ENCODE measurements at places on chromosomes 11 and 22.

DNA sequence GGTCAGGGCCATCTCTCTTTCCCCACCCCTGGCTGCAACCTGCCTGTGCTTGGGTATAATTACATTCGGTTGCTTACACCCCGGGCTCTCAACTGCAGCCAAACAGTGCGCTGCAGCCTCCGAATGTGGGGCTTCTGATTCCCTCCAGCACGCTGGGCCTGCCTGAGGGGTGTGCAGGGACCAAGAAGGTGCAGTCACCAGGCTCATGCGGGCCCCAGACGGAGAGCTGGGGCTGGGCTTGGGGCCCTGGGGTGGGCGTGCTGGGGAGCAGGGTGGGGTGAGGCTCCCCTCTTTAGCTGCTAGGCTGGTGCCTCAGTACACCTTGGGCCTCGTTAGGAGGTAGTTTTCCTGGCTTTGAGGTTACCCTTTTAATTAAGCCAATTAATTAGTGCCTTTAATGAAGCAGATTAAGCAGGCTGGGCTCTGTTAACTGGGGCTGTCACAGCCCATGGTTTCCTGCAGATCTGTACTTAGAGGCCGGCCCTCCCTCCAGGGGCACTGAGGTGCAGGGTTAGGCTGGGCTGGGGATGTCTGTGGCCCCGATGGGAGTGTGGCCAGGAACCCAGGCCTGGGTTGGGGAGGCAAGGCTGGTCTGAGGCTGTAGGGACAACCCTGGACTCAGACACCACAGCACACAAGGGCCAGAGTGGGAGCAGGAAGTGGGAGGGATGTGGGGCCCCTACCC lies 17.3 kb downstream of the FLRT1 start:
- DNase-seq = no peak

- DNase-seq = no peak
Measured at GRCh38 chr11:100442017-100442416, 245.1 kb upstream of the ARHGAP42 start.

- DNase-seq = no peak
Measured at GRCh38 chr11:73219396-73220285, 1.6 kb downstream of the P2RY2 start.

DNA sequence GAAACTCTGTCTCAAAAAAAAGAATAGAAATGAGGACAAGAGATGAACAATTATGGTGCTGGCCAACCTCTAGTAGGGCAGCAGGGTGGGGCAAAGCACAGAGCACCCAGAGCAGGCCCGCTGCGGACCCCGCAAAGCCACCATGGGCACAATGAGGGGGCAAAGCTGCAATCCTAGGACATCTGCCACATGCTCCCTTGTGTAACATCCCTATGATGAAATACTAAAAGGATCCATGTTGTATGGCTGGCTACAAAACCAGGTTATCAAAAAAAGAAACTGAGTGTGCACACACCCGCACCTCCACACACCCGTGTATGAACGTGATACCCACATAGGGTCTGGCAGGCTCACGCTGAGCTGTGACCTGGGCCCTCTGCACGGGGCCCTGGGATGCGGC lies 7.4 kb downstream of the ATP5MGL start:
- DNase-seq = no peak

DNA sequence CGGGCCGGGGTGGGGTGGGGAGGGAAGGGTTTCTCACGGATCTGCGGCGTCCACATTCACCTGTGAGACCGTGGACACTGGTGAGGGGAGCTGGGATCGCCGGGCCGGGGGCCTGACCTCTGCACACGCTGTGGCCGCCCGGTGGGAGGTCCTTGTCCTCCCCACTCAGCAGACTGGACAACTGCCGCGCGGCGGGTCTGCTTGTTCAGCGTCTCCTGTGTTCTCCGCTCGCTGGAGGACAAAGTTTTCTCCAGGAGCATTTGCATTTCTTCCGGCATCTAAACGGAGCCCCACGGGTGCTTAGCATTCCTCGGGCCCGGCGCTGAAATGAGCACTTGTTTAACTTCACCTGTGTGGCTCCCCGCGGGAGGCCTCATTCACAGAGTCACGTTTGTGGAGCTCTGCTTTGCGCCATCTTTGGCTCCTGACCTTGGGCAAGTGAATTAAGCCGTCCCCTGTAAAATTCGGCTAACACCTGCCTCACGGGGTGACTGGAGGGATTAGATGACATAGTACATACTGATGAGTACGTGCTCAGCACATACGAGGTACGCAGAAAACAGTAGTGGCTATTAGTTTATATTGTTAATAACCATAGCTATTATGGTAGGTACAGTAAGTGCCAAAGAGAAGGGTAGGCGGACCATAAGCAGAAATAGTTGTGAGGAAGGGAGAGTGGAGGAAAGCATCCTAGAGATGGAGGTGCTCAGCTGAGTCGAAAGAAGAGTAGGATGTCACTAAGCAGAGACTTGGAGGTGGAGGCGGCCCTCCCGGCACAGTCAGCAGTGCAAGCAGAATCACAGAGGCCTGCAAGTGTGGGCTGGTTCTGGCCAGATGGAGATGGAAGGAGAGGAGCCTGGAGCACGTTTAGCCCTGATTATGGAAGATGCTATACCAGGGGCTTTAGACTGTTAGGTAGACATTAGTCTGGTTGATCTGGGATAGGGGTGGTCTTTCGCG lies 885 bp downstream of the TRMU start:
- DNase-seq = peak; percentile 35

- DNase-seq = no peak
Measured at GRCh38 chr11:14119357-14119756, 156.8 kb downstream of the SPON1 start.

- DNase-seq = peak; percentile 10
Measured at GRCh38 chr11:31641477-31642062, 132.0 kb downstream of the ELP4 start.

GRCh38 chr11:29432719-29433325 lies 584.0 kb downstream of the KCNA4 start:
- DNase-seq = peak; percentile 34

Data from NAMALWA (cell line).